Fibroblast of gingiva (primary cell): ENCODE measurements at places on chromosomes 7 and 10.

GRCh38 chr7:78912781-78913180 is 540.7 kb downstream of the MAGI2 start:
- DNase-seq: no peak

DNA sequence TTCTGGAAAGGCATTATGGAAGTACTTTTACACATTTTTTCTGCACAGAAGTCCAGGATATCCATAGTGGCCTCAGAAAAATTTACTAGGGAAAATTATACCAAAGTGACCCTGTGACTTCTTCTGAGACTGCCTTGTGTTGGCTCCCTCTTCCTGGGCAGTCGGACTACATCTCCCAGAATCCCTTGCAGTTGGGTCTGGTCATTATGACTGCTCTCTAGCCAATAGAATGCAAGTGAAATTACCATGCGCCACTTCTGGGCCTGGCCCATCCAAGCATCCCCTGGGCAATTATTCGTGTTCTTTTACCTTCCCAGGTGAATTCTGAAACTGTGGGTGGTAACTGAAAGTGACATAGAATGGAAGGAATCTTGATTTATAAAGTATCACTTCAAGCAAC is 430.9 kb downstream of the ACTR3B start:
- no peak for DNase-seq

DNA sequence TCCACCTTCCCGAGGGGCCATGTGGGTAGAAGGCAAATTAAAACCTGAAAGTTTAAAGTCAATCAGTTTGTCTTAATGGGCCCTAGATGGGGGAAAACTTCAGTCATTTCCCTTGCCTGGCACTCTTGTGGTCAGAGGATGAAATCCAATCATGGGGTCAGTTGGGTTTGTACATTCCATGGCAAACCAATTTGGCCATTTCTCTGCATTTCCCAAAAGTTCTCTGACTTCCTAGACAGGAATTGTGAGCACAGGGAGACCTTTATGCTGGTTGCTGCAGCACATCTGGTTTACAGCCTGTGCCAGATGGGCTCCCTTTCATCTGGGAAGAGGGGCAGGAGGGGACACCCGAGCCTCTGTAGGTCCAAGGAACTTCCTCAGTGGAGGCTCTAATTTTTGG is 113.0 kb downstream of the CYP26A1 start:
- peak; percentile 66 for DNase-seq

DNA sequence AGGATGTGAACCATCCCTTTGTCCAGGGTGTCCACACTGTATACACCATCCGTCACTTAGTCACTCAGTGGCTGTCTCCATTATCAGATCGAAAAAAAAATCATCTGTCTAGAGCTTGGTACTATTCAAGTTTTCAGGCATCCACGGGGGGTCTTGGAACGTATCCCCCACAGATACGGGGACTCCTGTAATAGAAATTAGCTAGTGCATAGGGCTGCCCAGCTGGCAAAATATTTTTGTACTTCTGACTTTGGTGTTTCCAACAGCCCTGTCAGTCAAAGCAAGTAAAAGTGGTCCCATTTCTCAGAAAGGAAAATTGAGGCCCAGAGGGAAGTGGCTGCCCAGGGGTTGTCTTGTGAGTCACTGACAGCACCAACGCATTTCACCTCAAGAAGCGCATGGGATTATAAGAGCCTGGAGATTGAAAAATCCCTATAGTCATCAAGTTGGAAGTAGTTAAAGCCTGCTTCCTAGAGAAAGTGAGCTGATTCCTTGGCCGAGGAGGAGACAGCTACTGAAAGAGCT is 52.1 kb upstream of the SLC29A3 start:
- no peak for DNase-seq

GRCh38 chr10:88126699-88127098 is 263.3 kb downstream of the PTEN start:
- no peak for DNase-seq
